ENCODE measurements at places on chromosomes 1 and 21. TPM values are rescaled to one million over a fixed set of nuclear protein-coding genes. Genes with fewer than 3 reads are reported as not detected.

DNA sequence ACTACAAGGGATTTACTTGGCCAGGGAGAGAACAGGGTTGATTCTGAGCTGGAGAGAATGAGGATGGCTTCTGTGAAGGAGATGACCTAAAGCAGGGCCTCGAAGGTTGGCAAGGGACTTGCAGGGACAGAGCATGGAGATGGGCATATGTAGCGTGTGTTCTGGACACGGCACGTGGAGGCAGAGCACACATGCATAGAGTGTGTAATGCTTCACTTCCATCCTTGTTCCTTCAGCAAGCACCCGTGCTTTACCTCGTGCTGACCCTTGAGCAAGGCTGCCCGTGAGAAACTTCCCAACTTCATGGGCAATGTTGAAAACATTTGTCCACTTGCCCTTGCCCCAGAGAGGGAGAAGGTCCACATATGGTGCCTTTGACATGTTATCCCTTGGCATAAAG, 33.1 kb downstream of the NFIA start:
- no peak for DNase-seq

GRCh38 chr1:173407846-173408245, 69.3 kb upstream of the PRDX6 start:
- no peak for DNase-seq

- DNase-seq, result no peak
Observed at GRCh38 chr1:216210081-216210480, 213.2 kb downstream of the USH2A start.

The AMY1A gene
- total RNA-seq, result not detected

DNA sequence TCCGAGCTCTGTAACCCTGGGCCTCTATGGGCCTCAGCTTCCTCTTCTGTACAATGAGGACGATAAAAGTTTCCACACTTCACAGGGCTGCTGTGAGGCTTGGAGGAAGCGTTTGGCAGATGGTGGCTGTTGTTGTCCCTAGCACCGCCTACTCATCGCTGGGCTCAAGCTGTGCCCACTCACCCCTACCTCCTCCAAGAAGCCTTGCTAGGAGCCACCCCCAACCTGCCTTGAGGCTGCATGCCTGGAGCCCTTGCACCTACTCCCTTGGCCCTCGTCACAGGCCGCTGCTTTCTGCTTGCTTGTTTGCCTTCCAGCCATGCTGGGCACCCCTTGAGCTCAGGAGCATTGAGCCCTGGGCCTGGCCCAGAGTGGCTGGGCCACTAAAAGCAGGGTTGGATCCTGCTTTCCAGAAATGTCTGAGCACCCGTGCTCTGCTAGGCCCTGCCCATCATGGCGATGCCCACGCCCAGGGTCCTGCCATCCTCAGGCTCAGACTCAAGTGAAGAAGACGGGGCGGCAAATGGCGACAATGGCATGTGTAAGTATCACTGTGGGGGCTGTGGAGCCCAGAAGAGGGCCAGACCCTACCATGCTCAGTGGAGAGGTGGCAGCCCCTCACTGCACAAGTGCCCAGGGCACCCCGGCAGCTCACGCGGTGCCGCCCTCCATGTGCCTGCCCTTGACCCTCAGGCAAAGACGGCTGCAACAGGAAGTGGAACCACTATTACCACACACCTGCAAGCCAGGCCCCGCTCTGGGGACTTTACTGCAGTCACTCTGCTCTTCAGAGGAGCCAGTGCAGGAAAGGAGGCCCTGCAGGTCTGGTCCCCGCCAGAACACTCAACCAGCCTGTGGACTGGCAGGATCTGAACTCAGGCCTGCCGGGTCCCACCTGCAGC, 9.5 kb downstream of the SH3BGRL3 start:
- DNase-seq, result no peak

The DYRK3 gene
- total RNA-seq, result 0.16 TPM

Data from Caco-2 (cell line).